ENCODE measurements at places on chromosomes 12 and 14. TPM values are rescaled to one million over a fixed set of nuclear protein-coding genes. Genes with fewer than 3 reads are reported as not detected.

Gene IFI27
- 56.9 TPM for total RNA-seq

Gene NID2
- total RNA-seq: 39.2 TPM

Gene PCK2
- 4.8 TPM for total RNA-seq

Gene FGF6
- not detected for total RNA-seq

Gene VASH1
- total RNA-seq: 10.6 TPM

Gene FGD6
- total RNA-seq: 18.1 TPM

Gene EPYC
- total RNA-seq: not detected

Gene ANKRD33
- total RNA-seq: not detected

Gene KRT73
- not detected for total RNA-seq

Gene NUAK1
- 2.8 TPM for total RNA-seq

Gene C12orf60
- total RNA-seq: 0.69 TPM

Gene PPP1R1A
- 25.2 TPM for total RNA-seq

Gene INSM2
- total RNA-seq: not detected

Gene CCDC196
- not detected for total RNA-seq

Gene METTL1
- 28.0 TPM for total RNA-seq

Gene C12orf54
- 1.3 TPM for total RNA-seq

Gene ANKS1B
- 3.5 TPM for total RNA-seq

Gene KRT1
- not detected for total RNA-seq

Gene IRAK3
- 9.8 TPM for total RNA-seq

Gene RDH5
- 5.5 TPM for total RNA-seq

Gene IFI27L1
- total RNA-seq: 31.8 TPM

Gene TPH2
- total RNA-seq: not detected

Gene FAIM2
- under 0.01 TPM for total RNA-seq

Gene AKAP6
- 13.1 TPM for total RNA-seq

Gene TAS2R46
- total RNA-seq: 0.54 TPM

Gene CLEC6A
- not detected for total RNA-seq

Gene RDH16
- 0.25 TPM for total RNA-seq

Gene TBX3
- 76.5 TPM for total RNA-seq

Gene SALL2
- 22.8 TPM for total RNA-seq

Gene KLRC3
- total RNA-seq: not detected

Gene GPR84
- 3.1 TPM for total RNA-seq

Gene TMPO
- total RNA-seq: 82.0 TPM

Gene MYO1A
- total RNA-seq: 0.23 TPM

Gene OR4K14
- total RNA-seq: not detected

Gene CDKN3
- 0.56 TPM for total RNA-seq

Gene ABCB9
- total RNA-seq: 9.9 TPM

Gene CCDC184
- total RNA-seq: 5.2 TPM

Gene PTPN21
- total RNA-seq: 26.3 TPM

Gene NDUFB1
- total RNA-seq: 79.6 TPM

Gene ZC2HC1C
- 1.3 TPM for total RNA-seq

Gene KRT72
- not detected for total RNA-seq

Gene LBHD2
- total RNA-seq: not detected

Gene KCNH3
- 0.13 TPM for total RNA-seq

Gene TTC8
- 98.1 TPM for total RNA-seq
